CD4-positive, alpha-beta T cell treated with Interleukin-4 for 1 hour (primary cell): ENCODE measurements at places on chromosomes 16 and 17.

DNA sequence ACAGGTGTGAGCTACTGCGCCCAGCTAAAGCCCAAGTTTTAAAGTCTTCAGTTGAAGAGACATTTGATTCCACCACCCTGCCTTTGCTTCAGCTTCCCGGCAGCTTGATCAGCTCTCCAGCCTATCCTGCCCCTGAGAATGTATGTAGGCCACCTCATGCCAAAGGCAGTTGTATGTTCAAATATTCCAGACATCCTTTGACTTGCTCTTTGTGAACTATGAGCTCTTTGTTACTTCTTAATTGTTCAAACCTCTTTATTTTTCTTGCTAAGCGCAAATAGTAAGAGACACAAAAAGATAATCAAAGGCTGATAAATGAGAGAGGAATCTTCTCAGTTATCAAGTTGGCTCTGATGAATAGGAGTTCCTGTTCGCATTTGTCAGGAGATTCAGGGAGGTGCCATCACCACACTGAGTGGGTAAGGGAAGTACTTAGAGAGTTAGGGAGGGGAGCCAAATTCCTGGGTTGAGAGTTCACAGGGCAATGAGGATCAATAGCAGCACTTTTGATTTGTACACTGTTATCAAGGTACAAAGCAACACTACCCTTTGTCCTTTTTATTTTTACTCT is 32.0 kb upstream of the SUPT4H1 start:
- DNase-seq = no peak

DNA sequence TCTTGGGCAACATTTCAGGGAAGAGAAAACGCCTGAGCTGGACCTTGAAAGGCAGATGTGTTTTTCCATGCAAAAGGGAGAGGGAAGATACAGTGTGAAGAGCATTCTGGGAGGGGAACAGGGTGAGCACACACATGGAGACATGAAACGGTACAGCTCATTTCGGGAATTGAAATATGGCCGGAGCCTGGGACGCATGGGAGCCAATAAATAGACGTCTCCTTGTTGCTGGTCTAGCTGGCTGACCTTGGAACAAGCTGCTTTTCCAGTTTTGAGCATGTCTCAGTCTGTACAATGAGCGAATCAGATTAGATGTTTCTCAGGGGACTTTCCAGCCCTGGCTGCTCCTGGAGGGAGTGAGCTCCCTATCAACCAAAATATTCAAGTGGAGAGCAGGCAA is 63.6 kb downstream of the ASIC2 start:
- no peak for DNase-seq

- DNase-seq = no peak
Observed at GRCh38 chr17:29640981-29641642, 18.4 kb upstream of the CORO6 start.

GRCh38 chr17:35132099-35132498 is 10.0 kb downstream of the NLE1 start:
- no peak for DNase-seq

DNA sequence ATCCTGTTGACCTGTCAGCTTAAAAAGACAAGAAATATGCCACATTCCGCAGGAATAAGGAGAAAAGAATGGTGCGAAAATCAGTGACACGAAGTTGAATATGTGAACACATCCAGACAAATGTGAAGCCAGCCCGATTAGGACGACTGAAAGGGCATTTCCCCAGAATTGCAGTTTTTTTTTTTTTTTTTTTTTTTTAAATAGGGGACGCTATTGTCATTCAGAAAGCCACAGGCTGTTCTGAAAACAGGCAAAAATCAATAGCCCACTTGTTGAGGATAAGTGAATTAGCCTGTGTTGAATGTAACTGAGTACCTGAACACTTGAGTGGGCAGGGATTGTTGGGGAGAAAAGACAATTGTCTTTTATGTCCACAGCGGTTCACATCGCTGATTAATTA is 507.1 kb downstream of the WWOX start:
- DNase-seq = no peak

GRCh38 chr17:79621151-79621943 is 10.5 kb upstream of the RBFOX3 start:
- DNase-seq = no peak

- DNase-seq = no peak
Observed at GRCh38 chr17:64498308-64499203, 1.7 kb upstream of the POLG2 start.

DNA sequence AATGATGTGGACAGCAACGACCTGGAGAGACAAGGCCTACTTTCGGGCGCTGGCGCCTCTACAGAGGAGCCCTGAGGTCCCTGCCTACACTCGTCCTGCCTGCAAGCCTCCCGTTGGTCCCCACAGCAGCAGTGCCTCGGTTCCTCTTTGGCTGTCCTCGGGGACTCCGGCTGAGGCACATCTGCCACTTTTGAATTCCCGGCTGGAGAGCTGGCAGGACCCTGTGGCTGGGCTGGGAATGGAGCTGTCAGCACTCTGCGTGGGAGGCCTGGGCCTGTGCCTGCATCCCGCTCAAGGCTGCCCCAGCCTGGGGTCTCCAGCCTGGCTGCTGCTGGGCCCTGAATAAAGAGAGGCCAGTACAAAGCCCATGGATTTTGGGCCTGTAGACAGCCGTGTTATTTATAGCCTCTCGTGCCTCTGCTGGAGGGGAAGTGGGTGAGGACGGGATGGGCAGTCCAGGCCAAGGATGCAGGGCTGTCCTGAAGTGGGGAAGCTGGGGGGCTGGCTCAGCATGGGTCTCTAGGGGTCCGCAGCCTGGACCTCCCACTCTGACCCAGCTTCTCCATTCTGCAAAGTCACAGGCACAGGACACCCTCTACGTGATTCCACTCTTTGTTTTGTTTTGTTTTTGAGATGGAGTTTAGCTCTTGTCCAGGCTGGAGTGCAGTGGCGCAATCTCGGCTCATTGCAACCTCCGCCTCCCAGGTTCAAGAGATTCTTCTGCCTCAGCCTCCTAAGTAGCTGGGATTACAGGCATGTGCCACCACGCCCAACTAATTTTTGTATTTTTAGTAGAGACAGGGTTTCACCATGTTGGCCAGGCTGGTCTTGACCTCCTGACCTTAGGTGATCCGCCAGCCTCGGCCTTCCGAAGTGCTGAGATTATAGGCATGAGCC is 10.6 kb upstream of the SPNS2 start:
- no peak for DNase-seq

DNA sequence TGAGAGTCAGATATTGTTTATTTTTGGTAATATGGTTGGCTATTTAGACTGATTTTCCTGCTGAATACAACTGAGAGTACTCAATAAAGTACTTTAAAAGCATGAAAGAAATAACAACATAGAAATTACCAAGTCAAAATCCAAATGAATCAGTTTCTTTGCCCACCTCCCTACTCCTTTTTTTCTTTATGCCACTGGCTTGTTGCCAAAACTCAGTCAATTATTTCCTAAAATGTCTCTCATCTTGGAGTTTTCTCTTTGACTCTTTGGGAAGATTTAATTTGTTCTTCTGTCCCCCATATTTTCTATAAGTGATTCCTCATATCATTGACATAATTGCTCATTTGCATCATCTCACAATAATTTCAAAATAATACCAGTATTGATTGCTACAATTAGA is 2.6 kb upstream of the OMG start:
- no peak for DNase-seq

GRCh38 chr17:80272366-80272765 is 11.7 kb downstream of the RNF213 start:
- DNase-seq = no peak

GRCh38 chr17:16297367-16298139 is 55.7 kb downstream of the CENPV start:
- no peak for DNase-seq

GRCh38 chr17:73669771-73670170 is 25.5 kb upstream of the SDK2 start:
- no peak for DNase-seq

- no peak for DNase-seq
Observed at GRCh38 chr17:74270333-74270732, 3.7 kb upstream of the DNAI2 start.

DNA sequence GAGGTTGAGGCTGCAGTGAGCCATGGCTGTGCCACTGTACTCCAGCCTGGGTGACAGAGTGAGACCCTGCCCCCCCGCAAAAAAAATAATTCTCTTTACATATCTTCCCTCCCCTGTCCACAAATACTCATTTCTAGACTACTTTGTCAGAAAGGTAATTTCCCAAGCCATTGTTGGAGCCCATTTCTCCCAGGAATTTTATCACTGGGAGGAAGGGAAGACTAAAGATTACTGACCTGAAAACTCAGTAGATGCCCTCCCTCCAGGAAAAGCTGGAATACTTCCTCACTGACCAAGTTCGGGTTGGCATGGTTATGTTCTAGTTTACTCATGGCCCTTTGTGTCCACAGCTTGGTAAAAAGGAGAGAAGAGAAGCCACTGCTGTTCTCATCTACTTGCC is 4.1 kb downstream of the CALCOCO2 start:
- no peak for DNase-seq

DNA sequence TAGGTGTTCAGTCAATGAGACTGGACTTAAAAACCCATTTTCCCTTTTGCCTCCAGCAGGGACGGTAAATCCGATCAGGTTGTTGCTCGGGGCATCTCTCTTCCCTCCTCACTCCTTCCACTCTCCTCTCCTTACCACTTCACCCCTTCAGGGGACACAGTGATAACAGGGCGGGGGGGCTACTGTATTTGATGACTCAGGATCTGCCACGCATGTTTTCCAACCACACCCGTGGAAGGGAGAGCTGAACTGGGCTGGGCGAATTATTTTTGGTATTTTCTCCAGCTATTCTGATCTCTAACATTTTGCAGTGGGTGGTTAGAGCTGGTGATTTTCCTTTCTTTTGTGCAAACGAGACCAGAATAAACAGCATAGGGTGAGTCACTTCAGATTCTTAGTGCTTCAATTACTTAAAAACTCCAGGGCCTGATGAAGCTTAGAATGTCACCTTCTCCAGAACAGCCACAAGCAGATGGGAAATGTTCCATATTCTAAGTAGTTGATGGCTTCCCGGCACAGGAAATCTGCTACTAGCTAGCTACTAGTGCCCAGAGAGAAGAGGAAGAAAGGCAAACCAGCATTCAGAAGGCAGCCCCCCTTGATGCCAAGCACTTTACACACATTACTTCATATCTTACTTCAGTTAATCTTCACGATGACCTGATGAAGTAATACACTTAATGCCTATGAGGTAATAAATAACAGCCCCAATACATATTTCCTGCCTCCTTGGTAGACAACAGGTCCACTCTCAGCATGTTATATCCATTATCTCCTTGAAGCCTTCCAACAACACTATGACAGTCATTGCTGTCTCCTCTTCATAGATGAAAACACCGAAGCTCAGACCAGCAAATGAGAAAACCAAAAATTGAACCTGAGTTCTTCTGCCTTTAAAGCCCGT is 74.1 kb downstream of the ASIC2 start:
- DNase-seq = no peak

GRCh38 chr17:66786107-66786506 is 48.8 kb upstream of the CACNG5 start:
- DNase-seq = no peak

- peak; percentile 51 for DNase-seq
Observed at GRCh38 chr17:9021158-9021991, at the start of gene NTN1. Gene NTN1 (plus strand): TSS chr17:9021510. CDS start chr17:9022374, 864 bp downstream.

GRCh38 chr17:41977991-41978390 is 11.4 kb downstream of the CNP start:
- DNase-seq = no peak

DNA sequence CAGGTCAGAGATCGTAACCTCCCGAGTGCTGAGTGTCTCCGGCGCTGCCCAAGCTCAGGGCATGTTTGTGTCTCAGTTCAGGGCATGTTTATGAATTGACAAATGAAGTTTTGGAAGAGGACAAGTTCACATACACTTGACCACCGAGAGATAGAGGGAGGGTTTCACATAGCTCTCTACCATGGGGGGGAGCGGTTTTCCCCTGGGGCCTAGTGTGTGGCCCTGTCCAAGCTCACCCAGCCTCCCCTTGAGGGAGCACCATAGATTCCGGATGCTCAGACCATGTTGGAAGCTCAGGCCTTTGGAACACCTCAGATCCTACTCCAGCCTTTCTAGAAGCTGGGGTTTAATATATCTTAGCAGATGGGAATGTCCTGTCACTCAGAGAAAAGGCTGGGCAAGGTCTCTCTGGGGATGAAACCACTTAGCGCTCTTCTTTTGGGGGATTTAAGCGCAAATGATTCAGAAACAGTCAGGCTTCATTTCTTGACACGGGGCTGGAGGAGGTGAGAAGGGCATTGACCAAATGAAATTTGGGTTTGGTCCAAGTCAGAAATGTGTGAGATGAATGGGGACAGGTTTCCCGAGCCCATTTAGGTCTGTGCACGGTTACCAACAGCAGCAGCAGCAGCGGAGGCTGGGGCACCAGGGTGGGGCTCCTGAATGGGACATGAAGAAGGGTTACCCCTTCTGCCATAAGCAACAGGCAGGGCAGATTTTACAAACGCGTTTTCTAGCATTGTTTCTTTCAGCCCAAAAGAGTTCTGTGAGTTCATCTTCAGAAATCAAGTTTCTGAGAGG is 96.6 kb downstream of the METRNL start:
- DNase-seq = no peak

- DNase-seq = no peak
Observed at GRCh38 chr17:81885869-81886548, 5.4 kb downstream of the ALYREF start.

DNA sequence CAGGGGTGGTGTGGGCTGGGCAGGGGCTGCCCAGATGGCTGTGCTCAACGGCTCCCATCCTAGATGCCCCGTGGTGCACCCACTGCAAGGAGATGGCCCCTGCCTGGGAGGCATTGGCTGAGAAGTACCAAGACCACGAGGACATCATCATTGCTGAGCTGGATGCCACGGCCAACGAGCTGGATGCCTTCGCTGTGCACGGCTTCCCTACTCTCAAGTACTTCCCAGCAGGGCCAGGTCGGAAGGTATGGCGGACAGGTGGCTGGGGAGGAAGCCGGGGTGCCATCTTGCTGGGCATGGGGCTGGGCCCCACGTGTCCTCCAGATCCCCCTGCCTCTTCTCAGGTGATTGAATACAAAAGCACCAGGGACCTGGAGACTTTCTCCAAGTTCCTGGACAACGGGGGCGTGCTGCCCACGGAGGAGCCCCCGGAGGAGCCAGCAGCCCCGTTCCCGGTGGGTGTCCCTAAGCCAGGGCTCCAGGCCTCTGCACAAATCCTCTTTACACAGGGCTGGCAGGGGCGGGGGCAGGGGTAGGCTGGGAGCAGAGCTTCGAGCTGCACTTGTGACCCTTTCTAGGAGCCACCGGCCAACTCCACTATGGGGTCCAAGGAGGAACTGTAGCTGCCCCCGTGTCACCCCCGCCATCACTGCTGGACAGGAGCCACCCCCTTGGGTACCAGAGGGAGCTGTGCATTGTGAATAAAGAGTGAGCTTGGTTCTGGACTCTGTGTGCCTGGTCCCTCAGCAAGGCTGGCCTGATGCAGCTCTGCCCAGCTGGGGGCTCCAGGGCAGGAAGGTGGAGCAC is 3.7 kb downstream of the PDIA2 start:
- DNase-seq = no peak

DNA sequence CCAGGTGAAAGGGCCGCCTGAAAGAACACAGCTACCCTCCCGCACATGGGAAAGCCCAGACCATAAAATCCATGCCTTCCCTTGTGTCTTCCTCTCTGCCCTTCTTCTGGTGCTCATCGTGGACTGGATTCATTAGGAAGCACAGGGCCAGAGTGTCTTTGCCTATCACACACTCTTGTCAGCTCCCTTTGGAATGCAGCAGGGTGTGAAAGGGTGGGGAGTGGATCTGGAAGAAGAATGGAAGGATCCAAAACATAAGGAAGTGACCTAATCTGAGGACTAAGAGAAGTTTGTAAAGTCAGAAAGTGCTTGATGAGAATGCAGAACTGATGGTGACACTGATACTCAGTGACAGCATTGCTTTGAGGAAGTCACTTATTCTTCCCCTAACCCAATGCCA is 1147.3 kb upstream of the GOT2 start:
- DNase-seq = no peak

- no peak for DNase-seq
Observed at GRCh38 chr16:72137380-72138063, 34.4 kb downstream of the PMFBP1 start.

- no peak for DNase-seq
Observed at GRCh38 chr17:41937970-41938954, 7.8 kb downstream of the ODAD4 start.
